ENCODE measurements at places on chromosomes 5 and 9.
A peak's percentile ranks its signal among the peaks of the same experiment; 100 is the strongest.

DNA sequence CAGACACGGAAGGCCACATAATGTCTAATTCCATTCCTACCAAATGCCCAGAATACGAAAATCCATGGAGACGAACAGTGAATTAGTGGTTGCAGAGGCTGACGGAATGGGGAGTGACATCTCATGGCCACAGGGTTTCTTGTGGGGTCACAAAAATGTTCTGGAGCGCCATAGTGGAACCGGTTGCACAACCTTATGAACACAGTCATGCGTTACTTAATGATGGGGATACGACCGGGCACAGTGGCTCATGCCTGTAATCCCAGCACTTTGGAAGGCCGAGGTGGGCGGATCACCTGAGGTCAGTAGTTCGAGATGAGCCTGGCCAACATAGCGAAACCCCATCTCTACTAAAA is 26.0 kb upstream of the TTLL11 start:
- DNase-seq = no peak

GRCh38 chr9:22211588-22212360 is 202.7 kb upstream of the CDKN2B start:
- peak; percentile 78 for DNase-seq

DNA sequence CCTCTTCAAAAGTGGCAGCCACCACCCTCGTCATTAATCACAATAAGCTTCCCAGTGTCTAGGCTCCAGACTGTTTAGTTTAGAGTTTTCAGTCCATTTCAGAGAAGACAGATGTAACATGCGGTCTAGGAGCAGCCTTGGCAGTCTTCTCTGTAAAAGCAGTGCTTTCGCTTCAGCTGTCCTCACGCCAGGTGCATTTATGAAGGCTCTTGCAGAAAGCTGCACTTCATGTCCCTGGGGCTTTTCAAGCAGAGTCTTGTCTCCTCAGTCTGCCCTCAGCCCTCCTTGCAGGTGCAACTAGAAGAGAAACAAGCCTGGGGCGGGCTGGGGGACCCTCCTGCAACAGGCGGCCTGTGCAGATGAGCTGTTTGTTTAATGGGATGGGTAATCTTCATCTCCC is 281.9 kb downstream of the DRD1 start:
- no peak for DNase-seq

DNA sequence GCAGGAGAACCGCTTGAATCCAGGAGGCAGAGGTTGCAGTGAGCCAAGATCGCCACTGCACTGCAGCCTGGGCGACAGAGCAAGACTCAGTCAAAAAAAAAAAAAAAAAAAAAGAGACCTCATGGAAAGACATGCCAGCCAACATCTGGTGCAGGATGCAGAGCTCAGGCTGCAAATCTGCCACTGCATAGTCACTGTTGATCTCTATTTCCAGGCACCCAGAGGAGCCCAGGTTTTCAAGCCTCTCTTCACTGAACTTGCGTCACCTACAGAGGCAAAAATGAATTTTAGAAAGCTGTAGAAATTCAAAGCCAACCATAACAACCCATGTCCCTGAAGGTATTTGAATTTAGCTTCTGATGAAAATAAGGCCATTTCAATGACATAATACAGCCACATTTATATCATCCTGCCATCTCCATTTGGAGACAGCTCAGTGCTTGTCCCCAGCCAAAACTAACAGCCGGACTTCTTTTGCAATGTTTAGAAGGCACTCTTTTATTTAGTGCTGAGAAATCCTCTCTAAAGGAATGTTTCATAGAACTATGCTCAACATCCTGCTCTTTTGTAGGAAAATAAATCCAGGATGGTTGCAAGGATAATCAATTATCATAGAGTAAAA is 113.3 kb downstream of the SNX18 start:
- DNase-seq = no peak

- DNase-seq = peak; percentile 92
Observed at GRCh38 chr9:35096035-35096849, at the start of gene PIGO. Gene PIGO (minus strand): TSS chr9:35096591. CDS start chr9:35095565, 1,026 bp downstream.

GRCh38 chr9:138061631-138062030 is 184.0 kb downstream of the CACNA1B start:
- DNase-seq = no peak

DNA sequence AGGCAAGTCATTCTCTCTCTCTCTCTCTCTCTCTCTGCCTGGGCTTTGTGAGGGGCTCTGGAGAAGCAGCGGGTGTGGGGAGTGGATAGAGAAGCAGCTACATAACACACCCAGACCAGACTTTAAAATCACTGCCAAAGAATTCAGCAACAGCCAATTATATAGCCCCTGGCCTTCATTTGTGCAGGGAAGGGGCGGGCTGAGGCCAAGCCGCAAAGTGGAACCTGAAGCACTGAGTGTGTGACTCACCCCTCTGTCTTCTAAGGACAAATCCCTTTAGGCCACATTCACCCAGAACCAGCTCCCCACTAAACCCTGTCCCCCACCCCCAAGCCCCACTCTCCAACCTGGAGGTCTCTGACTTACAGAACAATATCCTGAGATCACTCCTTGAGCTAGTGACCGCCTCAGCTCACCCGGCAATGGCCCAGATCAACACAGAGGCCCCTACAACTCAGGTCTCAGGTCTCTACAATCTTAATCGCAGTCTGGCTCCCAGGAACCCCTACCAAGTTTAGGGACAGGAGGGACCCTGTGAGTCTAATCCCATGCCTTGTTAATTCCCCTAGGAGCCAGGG is 6.0 kb downstream of the B4GALT1 start:
- DNase-seq = peak; percentile 80

- DNase-seq = no peak
Observed at GRCh38 chr9:109408759-109409462, 88.1 kb upstream of the EPB41L4B start.

DNA sequence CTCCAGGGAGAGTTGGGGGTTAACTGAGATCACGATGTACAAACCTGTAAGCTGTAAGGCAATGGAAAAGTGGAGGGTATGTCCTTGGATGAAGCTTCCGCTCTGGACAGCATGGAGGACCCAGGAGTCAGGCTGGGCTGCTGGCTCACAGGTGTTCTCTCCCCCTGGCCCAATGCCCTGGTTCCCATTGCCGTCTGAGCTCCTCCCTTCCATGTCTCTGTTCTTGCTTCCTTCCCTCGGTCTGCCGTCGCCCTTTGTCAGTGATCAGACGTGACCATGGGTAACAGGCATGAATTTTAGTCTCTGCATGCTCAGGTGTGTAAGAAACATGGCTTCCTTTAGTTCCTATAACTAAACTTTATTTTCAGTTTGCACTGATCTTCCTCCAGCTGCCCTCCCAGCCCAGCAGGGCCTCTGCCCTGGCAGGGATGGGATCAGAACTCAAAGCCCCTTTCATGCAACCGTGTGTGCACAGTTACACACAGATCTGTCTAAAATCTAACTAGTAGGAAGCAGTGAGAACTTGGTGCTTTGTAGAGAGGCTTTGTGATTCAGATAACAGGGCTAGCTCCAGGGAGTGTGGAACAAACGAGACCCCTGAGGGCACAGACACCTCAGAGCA is 51.7 kb upstream of the KCNMB1 start:
- no peak for DNase-seq

DNA sequence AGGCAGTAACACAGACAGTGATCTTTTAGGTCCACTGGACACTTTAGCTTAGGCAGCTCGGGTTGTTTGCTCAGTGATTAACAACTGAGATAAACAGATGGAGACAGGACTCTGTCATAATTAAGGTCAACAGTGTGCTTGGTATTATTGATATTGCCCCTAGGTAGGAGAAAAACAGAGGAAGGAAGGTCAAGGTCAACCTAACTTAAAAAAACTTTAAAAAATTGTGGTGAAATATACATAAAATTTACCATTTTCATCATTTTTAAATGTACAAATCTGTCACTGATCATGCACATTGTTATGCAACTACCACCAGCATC is 2.1 kb upstream of the HSPA4 start:
- peak; percentile 43 for DNase-seq

- DNase-seq = no peak
Observed at GRCh38 chr5:10578869-10579268, 15.0 kb downstream of the ANKRD33B start.

- DNase-seq = no peak
Observed at GRCh38 chr5:143251190-143251589, 152.3 kb downstream of the NR3C1 start.

GRCh38 chr9:91426123-91426745 is 2.6 kb upstream of the NFIL3 start:
- DNase-seq = peak; percentile 71

- no peak for DNase-seq
Observed at GRCh38 chr9:114315723-114316363, 7.1 kb upstream of the ORM1 start.

- no peak for DNase-seq
Observed at GRCh38 chr9:7313389-7313788, 486.2 kb downstream of the DMAC1 start.

- DNase-seq = no peak
Observed at GRCh38 chr5:78621291-78621738, 27.3 kb downstream of the LHFPL2 start.

GRCh38 chr9:107866711-107867311 is 377.2 kb upstream of the KLF4 start:
- no peak for DNase-seq

DNA sequence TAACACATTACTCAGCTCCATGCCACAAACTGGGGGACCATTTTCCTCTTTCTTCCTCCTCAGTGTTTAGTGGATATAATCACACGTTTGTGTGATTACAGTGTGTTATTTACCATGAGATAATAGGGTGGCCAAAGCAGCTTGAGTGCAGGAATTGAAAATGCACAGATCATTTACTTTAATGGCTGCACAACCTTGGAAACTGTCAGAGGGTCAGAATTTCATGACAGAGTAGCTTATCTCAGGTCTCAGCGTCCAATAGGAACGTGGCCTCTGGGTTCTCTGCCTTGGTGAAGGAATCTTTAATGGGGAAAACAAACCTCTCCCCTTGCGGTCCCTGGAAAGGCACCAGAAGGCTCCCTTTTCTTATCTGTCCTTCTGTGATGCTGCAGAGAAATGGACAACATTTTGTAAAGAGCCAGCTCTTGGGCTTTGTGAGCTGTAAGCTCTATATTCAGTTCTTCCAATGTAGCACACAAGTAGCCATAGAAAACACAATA is 87.4 kb upstream of the CD180 start:
- DNase-seq = no peak

DNA sequence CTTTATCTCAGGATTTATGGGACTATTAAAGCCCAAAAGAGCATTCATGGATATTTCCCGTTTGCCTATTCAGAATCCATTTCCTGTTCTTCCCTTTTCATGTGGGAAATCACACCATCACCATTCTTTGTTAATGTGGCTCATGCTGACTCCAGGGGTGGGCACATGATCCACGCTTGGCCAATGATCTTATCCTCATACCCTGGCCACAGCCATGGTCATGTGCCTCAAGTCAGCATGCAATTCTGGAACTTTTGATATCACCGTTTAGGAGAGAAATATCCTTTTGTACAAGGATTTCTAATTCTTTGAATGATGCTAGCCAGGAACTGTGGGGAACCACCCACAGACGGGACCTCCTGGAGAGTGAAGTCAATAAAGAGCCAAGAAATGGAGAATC is 272.2 kb downstream of the PRELID2 start:
- no peak for DNase-seq

- DNase-seq = no peak
Observed at GRCh38 chr5:1387059-1387755, 42.3 kb upstream of the CLPTM1L start.

DNA sequence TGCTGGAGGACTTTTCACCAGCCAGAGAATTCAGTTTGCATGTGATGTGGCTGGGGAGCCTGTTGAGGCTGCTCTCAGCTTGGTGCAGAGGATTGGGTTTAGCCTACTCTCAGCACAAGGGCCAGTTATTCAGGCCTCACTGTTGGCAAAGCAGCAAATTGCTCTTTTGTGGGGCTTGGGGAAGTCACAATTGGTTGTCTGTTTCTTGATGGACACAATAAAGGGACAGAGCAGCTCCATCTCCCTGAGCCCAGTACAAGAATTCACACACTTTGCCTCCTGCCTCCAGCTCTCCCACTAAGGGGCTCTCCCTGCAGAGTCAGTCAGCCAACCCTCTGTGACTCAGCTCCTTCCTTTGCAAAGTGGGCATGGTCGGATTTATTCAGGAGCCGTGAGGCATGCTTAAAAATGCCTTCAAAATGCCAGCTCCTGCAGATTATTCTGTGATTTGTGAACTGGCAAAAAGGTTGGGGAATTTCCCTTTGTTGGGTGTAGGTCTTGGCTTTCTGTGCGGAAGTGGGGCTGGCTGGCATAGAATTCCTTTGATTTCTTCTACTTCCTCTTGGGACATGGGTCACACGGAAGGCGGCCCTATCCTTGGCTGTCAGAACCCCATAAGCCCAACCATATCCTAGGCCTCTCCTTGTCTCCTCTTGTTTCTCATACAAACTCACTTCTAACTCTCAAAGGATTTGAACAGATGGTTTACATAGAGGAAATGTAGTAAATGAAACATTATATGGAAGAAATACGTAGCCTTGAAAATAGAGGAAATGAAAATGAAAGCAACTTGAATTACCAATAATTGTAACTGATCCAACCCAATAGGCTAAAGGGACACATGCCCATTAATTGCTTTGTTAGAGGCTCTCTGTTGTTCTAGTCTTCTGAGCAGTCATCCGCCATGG is 118.7 kb upstream of the CD180 start:
- DNase-seq = peak; percentile 27

- no peak for DNase-seq
Observed at GRCh38 chr5:116651653-116652052, 77.0 kb upstream of the SEMA6A start.

DNA sequence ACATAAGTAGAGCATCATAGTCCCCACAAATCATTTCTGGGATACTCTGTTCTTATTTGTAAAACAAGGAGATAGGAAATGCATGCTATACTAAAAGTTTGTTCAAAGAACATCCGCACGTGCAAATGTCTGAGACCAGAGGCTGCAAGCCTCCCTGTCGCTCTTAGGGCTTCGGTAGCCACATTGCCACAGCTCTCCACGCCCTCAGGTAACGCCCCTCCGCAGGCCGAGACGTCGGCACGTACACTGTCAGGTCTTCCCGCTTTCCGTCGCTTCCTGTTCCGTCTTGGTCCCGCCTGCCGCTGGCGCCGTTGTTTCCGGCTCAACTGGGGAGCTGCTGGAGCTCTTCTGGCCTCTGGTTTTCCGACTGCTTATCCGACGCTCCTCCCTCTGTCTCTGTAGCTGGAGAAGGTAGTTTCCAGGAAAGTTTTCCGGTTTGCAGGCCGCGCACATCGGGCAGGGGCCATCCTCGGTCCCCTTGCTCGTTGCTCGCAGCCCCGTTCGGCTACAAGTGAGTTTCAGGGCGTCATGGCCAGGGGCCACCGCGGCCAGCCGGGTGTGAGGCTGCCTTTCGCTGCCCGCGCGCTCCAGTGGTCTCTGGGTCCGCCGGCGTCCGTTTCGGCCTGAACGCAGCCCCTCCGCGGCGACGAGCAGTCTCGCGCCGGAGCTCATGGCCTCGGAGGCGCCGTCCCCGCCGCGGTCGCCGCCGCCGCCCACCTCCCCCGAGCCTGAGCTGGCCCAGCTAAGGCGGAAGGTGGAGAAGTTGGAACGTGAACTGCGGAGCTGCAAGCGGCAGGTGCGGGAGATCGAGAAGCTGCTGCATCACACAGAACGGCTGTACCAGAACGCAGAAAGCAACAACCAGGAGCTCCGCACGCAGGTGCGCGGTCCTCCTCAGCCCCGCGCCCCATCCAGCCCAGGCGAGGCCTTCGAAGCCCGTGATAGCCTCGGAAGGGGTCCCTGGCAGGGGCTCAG is at the start of gene AGGF1:
TSS of gene AGGF1 (plus strand) at position 308 of the 975 bp plus-strand sequence. CDS start at position 671, 363 bp downstream.
- DNase-seq = peak; percentile 94
